ENCODE measurements at places on chromosomes 6 and 20. TPM values are rescaled to one million over a fixed set of nuclear protein-coding genes. Genes with fewer than 3 reads are reported as not detected.

Gene SYNGAP1
- 4.8 TPM for total RNA-seq

Gene C6orf118
- not detected for total RNA-seq

Gene ATP9A
- 6.4 TPM for total RNA-seq

Gene LY6G5C
- 2.2 TPM for total RNA-seq

Gene CD109
- total RNA-seq = 27.9 TPM

Gene GATA5
- total RNA-seq = not detected

Gene KIFC1
- total RNA-seq = 75.8 TPM

Gene RAET1E
- not detected for total RNA-seq

Gene E2F3
- 4.5 TPM for total RNA-seq

Gene WFDC5
- total RNA-seq = not detected

Gene PPP1R3G
- total RNA-seq = 0.59 TPM

Gene SEMG1
- not detected for total RNA-seq

Gene THBD
- total RNA-seq = 1.5 TPM

Gene FUT9
- total RNA-seq = not detected

Gene B3GAT2
- under 0.01 TPM for total RNA-seq

Gene FBXL4
- total RNA-seq = 9.2 TPM

Gene GSTA3
- not detected for total RNA-seq

Gene BTNL2
- total RNA-seq = not detected

Gene GJA10
- total RNA-seq = not detected

Gene LPA
- total RNA-seq = not detected

Gene RCAN2
- 2.0 TPM for total RNA-seq

Gene DNMT3B
- 4.0 TPM for total RNA-seq

Gene SNAP25
- 5.1 TPM for total RNA-seq

Gene MROH8
- total RNA-seq = 0.89 TPM

Gene HLA-DMB
- not detected for total RNA-seq

Gene THEMIS
- total RNA-seq = under 0.01 TPM

Gene TFAP2D
- total RNA-seq = not detected

Gene OPRL1
- 0.67 TPM for total RNA-seq

Gene RAB44
- total RNA-seq = under 0.01 TPM

Gene SLC32A1
- not detected for total RNA-seq

Gene SIRPG
- total RNA-seq = not detected

Gene FOXF2
- total RNA-seq = 16.4 TPM

Gene CST2
- total RNA-seq = not detected

Gene TCF21
- total RNA-seq = 9.8 TPM

Gene BPIFB4
- not detected for total RNA-seq

Gene IL17F
- total RNA-seq = not detected

Gene PPP1R14C
- not detected for total RNA-seq

Gene SLC9A8
- total RNA-seq = 4.0 TPM

Gene USP49
- total RNA-seq = 0.84 TPM

Gene RAMACL
- under 0.01 TPM for total RNA-seq

Gene PNPLA1
- total RNA-seq = not detected

Gene PNLDC1
- total RNA-seq = not detected

Gene MDFI
- total RNA-seq = 7.0 TPM

Gene LHFPL5
- total RNA-seq = not detected

Gene TSBP1
- not detected for total RNA-seq

Gene HLA-DQA1
- not detected for total RNA-seq

Gene TM9SF4
- total RNA-seq = 28.1 TPM

Gene NRSN1
- not detected for total RNA-seq

Gene MOG
- total RNA-seq = not detected

Gene RFX6
- total RNA-seq = not detected

Data from bronchus fibroblast of lung (primary cell).